ENCODE measurements at places on chromosomes 7 and 10.
A peak's percentile ranks its signal among the peaks of the same experiment; 100 is the strongest.

GRCh38 chr7:26567266-26567665 is 275.6 kb downstream of the SNX10 start:
- DNase-seq: no peak

- DNase-seq: no peak
Measured at GRCh38 chr7:123727071-123727837, 21.5 kb downstream of the WASL start.

DNA sequence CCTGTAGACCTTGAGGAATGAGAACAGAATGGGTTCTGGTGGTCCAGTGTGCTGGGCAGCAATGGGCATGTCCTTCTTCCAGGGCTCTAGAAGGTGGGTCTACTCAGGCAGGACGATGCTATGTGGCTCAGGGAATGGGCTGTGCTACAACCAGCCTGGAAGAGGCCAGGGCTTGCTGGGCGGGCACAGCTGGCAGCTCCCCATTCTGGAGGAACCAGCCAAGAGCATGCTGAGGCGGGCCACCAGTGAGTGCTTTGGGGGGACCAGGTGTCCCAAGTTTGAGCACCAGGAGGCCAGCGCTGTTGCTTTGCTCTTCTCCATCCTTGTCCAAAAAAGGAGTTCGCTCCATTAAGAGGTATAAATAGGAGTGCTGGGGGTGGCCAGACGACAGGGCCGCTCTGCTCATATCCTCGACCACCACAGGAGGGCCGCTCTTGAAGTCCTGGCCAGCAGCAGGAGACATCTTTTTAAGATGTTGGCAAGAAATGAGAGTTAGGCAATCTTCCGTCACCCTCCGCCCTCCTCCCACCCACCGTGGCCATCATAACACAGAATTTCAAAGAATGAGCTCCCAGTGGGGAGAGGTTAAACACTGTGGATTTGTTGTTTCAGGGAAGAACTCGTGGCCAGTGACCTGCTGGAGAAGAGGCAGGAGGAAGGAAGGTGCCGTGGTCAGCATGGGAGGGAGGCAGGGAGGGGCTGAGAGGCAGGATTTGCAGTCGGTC is 141.3 kb downstream of the GRK5 start:
- no peak for DNase-seq

DNA sequence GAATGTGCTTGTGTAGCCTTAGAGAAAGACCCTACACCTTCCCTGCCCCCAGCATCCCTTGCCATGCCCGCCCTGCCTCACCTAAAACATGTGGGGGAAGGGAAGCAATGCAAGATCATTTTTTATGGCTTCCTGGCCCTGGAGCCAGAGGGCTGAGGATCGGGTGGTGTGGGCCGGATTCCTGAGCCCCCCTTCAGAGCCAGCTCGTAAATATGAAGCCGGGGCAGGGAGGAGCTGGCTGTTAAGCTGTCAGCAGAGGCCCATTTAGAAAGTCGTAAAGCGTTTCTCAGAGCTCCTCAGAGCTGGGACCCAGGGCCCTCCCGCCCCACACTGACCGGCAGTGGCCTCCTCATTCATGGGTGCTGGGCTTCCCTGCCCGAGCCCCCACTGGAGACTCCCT is 23.9 kb downstream of the UNC5B start:
- DNase-seq: no peak

DNA sequence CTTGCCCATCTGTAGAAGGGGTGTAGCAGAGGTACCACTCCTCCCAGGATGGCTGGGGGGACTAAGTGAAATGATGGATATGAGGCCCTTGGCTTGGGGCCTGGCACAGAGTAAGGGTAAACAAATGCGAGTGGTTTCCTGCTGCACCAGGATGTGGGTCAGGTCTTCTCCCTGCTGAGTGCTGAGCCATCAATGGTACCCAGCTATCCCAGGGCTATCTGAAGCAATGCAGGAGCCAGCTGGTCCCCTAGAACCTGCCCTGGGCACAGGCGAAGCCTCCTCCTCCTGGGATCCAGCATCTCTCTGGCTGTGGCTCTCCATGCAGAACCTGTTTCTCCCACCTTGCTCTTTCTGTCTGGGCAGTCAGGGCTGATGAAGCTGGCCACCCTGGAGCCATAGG is 20.9 kb upstream of the GOLGA7B start:
- DNase-seq: no peak

- DNase-seq: no peak
Measured at GRCh38 chr7:2237109-2237602, 4.4 kb upstream of the MAD1L1 start.

- no peak for DNase-seq
Measured at GRCh38 chr7:86965727-86966120, 93.7 kb downstream of the ELAPOR2 start.

GRCh38 chr10:129891806-129892205 is 72.3 kb downstream of the EBF3 start:
- DNase-seq: no peak

DNA sequence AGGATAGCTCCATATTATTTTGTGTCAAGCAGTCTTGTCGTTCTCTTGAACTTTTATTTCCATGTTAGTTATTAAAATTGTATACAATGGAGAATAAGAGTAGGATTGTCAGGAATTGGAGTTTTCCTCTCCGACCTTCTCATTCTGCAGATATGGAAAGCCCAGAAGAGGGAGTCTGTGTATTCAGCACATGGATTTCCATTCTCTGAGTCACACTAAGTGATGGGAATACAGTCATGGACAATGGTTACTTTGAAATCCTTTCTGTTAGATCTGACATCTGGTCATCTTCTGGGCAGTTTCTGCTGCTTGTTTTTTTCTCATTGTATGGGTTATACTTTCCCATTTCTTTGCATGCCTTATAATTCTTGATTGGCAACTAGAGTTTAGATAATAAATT is 5.0 kb upstream of the TASOR2 start:
- DNase-seq: no peak

DNA sequence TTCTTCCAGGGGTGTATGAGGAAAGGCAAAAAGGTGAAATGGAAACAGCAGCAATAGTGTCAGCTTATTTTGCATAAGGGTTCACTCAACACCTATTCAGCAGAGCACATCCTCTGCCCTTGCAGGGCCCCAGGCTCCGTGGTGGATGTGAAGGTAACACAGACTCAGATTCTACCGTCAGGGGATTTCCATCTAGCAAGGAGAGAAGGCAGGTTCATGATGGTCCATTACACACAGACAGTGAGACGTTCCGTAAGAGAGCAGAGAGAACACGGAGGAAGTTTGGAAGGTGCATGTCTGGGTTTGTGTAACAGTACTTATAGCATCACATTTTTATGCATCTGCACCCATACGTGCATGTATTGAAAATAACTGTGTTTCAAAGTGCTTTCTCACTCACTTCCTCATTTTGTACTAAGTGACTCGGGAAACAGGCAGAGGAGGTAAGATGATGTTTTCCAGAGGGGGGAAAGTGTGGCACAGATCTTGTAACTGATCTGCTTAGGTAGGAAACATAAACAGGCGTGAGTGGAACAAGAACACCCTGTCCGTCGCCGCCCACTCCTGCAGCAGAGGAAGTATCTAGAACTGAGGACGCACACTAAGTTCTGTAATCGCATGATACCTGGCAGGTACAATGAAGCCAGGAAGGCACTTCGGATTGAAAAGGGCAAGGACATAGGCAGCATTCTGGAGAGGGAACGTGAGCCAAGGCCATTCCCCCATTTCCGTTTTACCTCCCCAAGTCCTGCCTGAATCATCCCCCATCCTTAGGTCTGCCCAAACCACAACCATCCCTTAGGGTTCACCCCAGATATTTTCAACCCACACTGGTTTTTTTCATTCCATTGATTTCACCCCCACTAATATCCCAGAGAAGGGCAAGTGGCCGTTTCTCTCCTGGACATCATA is 1.0 kb upstream of the ENO4 start:
- no peak for DNase-seq

DNA sequence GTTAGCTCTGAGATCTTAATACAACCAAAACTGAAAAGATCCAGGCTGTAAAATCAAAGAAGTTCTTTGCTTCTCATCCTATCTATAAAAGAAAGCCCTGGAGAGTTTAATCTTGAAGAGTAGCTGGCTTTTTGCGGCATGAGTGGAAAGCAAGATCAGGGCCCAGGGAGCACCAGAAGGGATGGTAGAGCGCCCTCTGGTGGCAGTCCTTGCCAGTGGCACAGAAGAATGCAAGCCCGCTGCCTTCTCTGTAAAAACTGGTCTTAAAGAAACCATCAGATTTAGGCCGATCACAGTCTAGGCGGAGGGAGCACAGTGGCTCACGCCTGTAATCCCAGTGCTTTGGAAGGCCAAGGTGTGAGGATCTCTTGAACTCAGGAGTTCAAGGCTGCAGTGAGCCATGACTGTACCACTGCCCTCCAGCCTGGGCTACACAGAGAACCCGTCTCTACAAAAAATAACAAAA is 35.6 kb downstream of the CPN1 start:
- DNase-seq: peak; percentile 83

DNA sequence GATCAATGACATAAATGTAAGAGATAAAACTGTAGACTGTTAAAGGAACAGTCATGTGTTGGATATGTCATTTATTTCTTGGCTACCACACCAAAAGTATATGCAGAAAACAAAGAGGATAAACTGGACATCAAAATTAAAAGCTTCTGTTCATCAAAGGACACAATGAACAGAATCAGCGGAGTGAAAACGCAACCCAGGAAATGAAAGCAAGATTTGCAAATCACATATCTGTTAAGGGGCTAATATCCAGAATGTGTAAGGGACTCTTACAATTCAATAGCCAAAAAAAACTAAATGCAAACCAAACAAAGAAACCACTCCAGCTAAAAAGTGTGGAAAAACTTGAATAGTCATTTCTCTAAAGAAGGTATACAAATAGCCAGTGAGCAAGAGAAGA is 164.3 kb downstream of the ZMYND11 start:
- DNase-seq: no peak

- no peak for DNase-seq
Measured at GRCh38 chr10:84198206-84198915, 4.0 kb downstream of the CDHR1 start.

- DNase-seq: no peak
Measured at GRCh38 chr10:82768040-82768439, 893.0 kb downstream of the NRG3 start.

DNA sequence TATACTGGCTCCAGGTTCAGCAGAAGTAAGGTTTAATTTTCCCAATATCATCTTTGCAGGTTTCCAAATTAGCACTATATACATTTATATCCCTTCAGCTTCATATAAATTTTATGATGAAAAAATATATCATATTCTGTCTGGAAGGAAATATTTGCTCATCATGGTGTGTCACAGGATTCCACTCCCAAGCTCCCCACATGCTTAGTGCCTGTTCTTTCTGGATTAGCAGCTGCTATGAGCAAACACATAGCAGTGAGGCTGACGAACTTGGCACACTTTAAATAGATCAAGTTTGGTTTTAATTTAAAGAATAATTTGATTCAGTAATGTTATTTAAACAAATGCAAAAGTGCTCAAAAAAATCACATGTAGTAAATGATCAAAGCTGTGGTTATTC is 251.9 kb downstream of the AGMO start:
- no peak for DNase-seq

- DNase-seq: no peak
Measured at GRCh38 chr10:5305374-5305773, 59.4 kb upstream of the UCN3 start.

- no peak for DNase-seq
Measured at GRCh38 chr7:158073845-158074840, 513.5 kb downstream of the PTPRN2 start.

DNA sequence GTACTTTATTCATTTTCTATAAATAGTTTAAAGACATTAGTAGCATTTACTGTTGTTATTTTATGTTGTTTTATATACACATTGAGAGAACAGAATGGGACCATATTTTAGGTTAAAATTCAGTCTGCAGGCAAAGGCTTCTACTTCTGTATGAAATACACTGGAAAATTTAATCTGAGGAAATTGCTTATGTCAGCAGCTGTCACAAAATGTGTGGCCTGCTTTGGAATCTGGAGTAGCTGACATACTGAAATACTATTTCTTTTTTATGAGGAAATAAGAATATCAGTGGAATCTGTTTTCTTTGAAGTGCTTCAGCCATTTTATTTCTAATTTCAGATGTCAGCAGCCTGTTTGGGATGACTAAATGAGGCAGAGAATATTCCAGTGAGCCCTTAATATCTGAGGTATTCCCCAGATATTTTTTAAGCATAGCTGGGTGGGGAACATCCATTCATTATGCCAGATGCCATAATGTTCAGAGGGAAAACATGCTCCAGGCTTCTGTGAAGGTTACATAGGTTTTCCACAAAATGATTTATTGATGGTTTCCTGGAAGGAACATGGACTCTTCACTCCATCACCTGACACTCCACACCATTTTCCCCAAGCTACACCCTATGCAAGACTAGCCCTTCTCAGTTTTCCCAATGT is 267.1 kb downstream of the ARL4A start:
- DNase-seq: no peak

DNA sequence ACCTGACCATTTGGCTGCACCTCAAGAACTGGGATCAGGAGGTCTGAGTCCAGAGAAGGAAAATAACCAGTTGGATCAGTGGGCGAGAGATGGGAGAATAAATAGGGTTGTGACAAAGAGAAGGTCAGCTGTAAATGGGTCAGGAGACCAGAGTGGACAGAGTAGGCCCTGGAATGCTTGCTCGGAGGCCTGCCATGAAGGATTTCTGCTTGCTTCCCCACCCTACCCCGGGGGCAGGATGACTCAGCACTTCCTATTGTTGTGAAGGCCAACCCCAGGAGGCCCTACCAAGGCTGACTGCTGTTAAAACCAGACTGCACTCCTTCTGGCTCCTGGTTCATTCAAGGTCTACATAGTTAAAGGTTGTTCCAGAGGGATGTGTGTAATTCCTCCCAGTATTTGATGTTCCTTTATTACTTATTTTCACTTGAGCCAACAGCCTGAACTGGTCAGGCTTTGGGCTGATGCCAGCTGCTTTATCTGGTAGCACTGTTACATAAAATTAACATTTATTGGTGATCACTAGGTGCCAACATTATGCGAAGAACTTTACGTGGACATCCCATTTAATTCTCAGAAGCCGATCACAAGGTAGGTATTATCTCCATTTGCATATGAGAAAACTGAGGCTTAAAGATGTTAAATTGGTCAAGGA is 27.3 kb upstream of the IFRD1 start:
- peak; percentile 14 for DNase-seq

- DNase-seq: no peak
Measured at GRCh38 chr7:44143646-44144250, 2.6 kb upstream of the MYL7 start.

GRCh38 chr7:45625714-45626440 is 51.7 kb downstream of the ADCY1 start:
- no peak for DNase-seq

DNA sequence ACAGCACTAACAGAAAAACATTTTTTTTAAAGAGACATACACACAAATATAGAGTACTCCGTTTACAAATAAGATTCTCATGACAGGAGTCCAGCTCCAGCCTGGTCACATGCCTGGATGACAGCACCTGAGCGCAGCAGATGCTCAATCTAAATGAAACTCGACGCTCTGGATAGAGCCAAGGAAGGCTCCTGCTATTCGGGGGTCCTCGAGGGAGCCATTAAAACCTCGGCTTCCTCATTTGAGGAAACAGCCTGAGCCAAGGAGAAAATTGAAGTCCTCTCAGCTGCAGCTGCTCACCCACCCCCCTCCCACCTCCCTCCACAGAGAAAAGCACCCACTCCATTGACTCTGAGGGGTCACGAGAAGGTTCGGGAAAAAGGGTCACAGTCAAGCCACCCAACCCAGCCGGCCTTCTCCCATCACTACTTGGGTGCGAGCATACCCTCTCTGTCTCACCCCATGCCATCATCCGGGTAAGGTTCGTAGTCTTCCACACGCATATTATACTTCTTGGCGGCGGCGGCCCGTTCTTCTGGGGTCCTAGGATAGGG is 673 bp downstream of the NDUFB8 start:
- no peak for DNase-seq

- DNase-seq: no peak
Measured at GRCh38 chr7:51262796-51263531, 53.6 kb downstream of the COBL start.

GRCh38 chr7:144812379-144813283 is 23.2 kb downstream of the TPK1 start:
- peak; percentile 43 for DNase-seq
